ENCODE measurements at places on chromosomes 16 and 17.
A peak's percentile ranks its signal among the peaks of the same experiment; 100 is the strongest.

GRCh38 chr16:83946781-83947566 lies 6.1 kb upstream of the OSGIN1 start:
- no peak for DNase-seq

- no peak for DNase-seq
Measured at GRCh38 chr17:82065193-82065637, 389 bp downstream of the DUS1L start.

GRCh38 chr17:67393809-67394397 lies 16.8 kb downstream of the PITPNC1 start:
- DNase-seq, result no peak

- no peak for DNase-seq
Measured at GRCh38 chr16:57313509-57313908, 29.0 kb upstream of the PLLP start.

DNA sequence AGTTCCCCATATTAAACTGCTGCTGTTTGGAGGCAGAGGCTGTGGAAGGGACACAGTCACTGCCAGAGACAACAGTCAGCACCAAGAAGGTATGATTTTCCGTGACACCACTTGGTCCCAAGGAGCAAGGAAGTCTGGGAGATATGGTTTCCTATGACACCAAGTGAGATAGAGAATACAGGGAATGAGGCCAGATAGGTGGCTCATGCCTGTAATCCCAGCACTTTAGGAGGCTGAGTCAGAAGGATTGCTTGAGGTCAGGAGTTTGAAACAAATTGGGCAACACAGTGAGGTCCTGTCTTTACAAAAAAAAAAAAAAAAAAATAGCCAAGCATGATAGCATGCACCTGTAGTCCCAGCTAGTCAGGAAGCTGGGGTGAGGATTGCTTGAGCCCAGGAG lies 90.8 kb downstream of the ABCC12 start:
- no peak for DNase-seq

DNA sequence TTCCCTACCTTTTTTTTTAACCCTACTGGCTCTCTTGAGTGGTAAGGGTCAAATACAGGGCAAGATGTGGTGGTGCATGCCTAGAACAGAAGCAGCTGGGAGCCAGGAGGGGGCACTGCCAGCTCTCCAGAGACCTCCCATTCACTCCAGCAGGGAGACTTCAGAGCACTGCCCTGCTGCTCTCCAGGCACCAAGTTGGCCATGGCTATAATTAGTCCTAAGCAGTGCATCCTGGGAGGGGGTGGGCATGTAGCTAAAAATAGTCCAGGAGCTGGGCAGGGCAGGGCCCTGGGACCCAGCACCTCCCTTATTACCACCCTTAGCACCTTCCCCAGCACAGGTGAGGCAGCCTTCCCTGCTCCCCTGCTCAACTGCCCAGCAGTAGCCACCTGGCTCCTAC lies 3.5 kb downstream of the CORO6 start:
- no peak for DNase-seq

DNA sequence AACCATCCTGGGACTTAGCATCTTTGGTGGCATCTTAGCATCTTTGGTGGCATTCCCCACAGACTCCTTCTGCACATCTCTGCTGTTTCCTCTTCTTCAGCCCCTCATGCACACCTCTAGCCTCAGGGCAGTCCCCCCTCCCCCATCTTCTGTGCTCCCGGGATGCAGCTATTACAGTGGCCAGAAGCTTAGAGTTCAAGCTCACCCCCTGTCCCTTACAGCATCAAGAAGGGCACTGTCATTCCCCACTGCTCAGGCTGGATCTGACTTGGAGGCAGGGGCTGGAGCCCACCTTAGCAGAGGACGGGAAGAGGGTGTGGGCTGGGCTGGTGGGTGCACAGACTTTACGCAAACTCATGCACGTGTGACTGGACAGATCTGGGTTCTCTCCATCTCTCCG lies 650 bp downstream of the EPN3 start:
- no peak for DNase-seq

DNA sequence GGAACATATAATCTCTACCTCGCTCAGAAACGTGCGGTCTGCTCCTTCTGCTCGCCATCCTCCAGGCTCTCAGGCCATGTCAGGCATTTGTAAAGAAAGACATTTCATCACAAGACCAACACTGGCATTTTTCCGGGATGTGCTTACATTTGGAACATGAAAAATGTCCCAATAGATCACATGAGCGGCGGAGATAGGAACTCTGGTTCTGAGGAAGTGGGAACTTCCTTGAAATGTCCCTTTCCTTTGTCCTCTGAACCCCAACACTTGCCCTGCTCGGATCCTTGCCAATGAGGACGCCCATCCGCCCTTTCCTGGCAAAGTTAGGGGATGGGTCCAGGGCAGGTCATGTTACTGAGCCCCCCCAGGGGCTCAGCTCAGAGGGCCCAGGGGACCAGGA lies 130.5 kb downstream of the MAF start:
- no peak for DNase-seq

DNA sequence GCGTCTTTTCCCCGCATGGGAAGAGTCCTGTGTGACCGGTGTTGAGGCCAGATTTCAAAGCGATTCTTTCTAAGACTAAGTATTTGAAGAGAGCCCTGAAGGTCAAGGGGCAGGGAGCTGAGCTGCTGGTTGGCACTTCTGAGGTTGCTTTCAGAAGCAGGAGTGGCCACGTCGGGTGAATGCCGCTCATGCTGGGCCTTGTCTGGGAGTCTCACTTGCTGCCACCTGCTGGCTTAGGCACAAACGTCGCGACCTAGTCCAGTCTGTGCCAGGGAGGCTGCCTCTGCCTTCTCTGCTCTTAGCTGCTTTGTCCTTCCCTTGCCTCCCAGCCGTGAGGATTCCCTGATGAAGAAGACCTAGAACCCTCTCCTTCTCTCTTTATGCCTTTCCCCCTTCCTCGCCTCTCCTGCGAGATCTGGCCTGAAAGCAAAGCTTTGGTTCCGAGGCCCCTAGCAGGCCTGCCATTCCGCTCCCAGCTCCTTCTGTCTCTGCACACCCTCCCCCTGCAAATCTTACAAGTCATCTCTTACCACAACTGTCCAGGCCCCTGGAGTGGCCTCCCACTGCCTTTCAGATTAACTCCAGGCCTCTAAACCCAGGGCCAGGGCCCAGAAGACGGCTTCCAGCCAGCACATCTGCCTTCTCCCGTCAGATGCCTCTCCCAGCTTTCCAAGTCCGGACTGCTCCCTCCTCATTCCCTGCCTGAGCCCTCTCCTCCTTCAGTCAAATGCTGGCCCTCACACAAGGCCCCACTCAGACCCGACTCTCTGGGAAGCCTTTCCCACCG lies 11.4 kb downstream of the CTNS start:
- DNase-seq, result peak; percentile 19

GRCh38 chr16:8474587-8474986 lies 115.7 kb downstream of the TMEM114 start:
- DNase-seq, result no peak

All from pulmonary artery endothelial cell (primary cell).